B cell (primary cell): ENCODE measurements at places on chromosomes 2 and 18.

GRCh38 chr2:172951554-172951953 is 124.1 kb upstream of the MAP3K20 start:
- no peak for DNase-seq

DNA sequence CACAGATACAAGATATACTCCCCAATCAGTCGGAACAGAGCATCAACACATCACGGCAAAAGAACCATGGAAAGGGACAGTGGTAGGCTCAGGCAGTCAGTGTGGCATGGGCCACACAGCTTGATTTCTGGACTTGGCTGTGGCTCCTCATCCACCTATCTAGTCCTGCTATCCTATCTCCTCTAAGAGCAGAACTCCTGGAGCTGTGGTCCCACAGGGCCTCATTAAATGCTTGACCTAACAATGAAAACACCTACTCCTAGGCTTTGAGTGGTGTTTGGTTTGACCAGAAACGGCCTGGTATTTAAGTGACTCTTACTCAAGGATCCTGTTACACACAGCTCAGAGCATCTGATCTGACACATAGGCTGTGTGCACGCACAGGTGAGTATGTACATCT is 33.6 kb upstream of the SMAD2 start:
- no peak for DNase-seq

DNA sequence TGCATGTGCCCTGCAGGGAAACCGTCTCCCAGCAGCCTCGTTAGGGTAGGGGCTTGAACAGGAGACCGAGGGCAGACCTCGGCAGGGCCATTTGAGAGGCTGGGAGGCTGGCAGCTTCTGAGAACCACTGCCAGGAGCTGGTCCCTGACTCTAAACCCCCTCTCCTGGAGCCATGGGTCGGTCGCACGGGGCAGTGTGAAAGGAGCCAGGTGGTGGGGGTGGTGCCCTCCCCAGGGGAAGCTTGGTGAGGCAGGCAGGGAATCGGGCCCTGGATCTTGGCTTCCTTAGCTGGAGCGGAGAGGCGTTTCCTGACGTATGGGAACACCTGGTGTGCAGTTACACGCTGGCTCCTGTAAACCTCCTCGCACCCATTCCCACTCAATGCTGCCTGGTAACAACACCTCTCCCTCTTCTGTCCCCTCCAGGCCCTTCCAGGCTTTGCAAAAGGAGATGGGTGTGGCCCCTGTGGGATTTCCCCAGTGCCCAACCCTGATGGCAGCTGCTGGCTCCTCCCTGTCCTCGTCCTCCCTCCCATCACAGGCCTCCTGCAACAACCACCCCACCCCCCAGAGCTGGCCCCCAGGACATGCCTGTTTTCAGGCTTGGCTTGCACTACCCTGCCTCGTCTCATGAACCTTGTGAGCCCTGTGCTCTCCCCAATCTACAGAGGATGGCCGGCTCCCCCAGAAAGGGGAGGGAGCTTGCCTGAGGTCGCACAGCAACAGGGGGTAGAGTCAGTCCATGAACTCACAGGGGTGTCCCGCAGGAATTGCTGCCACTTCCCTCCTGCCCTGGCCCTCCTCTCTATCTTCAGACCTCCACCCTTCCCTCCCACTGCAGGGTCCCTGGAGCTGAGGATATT is 24.4 kb downstream of the ADRA2B start:
- peak; percentile 3 for DNase-seq

DNA sequence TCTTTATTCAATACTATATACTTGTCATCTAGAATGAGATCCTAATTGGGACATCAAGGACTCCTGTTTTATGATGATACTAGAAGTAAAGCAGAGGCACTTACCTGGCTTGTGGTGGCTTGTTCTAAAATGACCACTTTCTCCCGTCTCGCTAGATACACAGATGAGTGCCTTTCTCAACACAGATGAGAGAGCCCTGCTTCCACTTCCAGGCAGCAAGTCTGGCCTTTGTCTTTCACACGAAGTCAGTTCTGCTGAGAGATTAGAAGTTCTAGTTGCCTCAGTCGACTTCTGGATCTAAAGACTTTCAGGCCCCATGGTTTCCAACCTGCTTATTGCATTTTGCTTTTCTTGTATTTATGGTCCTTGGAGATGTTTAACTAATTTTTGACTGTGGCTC is 70.3 kb downstream of the PPP1R1C start:
- no peak for DNase-seq

DNA sequence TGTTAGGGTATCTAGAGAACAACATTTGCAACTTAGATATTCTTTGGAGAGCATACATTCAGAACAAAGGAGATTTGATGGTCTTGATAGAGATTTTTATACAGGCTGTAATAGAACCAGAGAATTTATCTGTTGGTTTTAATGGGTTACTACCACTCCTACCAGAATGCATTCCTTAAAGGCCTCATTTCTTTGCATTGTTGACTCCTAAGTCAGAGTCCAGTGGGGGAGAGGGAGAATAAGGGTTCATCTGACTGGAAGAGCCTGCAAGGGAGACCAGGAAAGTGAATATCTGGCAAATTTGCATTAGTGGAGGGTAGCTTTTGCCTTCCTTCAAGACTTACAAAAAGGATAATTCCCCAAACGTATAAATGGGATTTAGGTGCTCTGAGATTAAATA is 29.7 kb downstream of the AGPS start:
- no peak for DNase-seq
